ENCODE measurements at places on chromosomes 12 and 14.

DNA sequence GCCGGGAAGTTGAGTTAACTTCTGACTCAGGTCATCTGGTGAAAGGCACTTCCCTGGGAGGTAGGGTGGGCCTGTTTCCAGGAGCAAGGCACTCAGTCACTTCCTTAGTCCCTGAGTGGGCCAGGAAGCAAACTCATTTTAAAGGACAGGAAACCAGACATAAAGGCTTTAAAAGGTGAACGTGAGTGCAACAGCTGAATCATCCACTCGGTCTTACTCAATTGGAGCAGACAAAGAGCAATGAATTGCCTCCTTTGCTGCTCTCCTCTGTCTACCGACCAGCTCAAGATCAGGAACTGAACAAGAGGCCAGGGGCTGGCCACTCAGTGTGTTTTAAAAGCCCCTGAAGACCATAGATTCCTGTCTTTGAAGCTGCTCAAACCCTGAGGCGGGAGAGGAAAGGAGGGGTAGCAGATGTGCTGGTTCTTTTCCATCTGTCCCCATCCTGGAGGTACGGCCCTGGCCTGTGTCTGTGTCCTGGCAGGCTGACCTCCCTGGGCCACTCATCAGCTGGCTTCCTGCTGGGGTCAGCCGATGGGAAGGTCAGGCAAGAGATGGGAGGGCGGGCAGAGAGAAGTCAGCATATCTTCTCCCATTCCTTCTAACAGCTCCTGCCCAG, 148.9 kb downstream of the PPM1H start:
- DNase-seq = no peak

DNA sequence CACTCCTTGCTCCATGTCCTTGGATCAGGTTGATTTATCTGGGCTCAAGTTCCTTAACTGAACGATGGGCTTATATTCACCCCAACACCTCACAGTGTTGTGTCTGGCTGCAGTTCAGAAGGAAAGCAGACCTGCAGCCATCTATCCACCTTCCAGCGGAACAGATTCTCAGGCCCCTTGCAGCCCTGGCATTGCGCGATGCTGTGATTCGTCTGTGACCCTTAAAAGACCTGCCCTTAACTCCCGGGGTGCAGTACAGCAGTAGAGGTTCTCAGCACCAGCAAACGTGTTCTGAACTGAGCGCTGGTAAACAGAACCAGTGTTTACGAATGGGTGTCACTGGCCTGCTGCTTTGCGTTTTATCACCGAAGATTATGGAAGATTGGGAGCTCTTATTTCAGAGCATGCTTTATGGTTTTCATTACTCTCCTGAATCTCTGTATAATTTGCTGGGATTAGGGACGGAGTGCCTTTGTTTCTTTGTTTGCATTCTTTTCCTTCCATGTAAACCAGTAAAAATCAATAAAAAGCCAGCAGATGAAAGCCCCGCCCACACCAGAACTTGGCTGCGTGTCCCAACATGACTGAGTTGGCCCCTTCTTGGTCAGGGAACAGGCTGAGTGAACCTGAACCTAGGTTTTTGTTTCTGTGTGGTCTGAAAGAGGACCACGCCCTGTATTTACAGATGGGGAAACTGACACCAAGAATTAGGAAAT, 286.7 kb upstream of the CRY1 start:
- DNase-seq = no peak

GRCh38 chr12:16228067-16228466, 49.4 kb downstream of the SLC15A5 start:
- DNase-seq = no peak

GRCh38 chr12:71164568-71165197, 6.9 kb upstream of the TSPAN8 start:
- no peak for DNase-seq

- DNase-seq = no peak
These were observed 15.4 kb downstream of the PDE1B start for GRCh38 chr12:54564768-54565167.

GRCh38 chr14:75977582-75977943, 4.2 kb downstream of the TGFB3 start:
- DNase-seq = no peak

Data from ecto neural progenitor cell (in vitro differentiated cells).